Fibroblast of villous mesenchyme (primary cell): ENCODE measurements at places on chromosomes 7 and 10.

- DNase-seq = no peak
These were observed 106.9 kb downstream of the SND1 start for GRCh38 chr7:127758845-127759244.

- peak; percentile 15 for DNase-seq
These were observed 13.8 kb downstream of the MRPL32 start for GRCh38 chr7:42945821-42946626.

DNA sequence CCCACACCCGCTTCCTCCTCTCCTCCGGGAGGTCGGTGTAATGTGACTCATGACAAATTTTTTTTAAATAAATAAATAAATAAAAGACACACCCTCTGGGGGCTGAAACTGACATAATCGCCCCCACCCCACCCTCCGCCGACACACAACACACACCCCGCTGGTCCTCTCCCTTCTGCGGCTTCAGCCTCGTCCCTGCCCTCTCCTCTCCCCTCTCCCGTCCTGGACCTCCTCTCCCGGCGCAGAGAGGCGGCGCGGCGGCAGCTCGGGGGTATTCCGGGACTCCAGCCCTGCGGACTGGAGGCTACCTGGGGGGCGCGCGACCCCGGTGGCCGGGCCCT, 686 bp downstream of the ABI1 start:
- peak; percentile 79 for DNase-seq

- DNase-seq = no peak
These were observed 393.8 kb upstream of the PRKCQ start for GRCh38 chr10:6973899-6974298.

DNA sequence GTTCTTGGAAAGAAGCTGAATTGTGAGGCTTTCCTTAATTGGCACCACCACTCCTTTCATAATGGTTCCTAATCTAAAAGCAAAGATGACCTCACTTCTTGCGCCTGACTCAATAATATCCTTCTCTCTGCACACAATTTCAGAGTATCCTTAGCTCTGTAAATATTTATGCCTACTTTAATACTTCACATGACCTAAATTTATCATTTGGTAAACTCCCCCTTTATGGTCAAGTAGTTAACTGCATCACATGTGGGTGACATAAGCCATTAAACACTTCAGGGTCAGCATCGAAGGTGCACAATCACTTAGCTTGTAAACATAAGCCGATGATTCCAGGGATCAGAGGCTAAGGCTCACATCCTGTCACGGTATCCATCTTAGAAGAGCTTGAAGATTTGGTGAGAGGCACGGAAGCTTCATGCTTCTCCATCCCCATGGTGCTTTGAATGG, 7.3 kb upstream of the RHOBTB1 start:
- DNase-seq = peak; percentile 92

- no peak for DNase-seq
These were observed 3.7 kb downstream of the CCNJ start for GRCh38 chr10:96047004-96047649.

DNA sequence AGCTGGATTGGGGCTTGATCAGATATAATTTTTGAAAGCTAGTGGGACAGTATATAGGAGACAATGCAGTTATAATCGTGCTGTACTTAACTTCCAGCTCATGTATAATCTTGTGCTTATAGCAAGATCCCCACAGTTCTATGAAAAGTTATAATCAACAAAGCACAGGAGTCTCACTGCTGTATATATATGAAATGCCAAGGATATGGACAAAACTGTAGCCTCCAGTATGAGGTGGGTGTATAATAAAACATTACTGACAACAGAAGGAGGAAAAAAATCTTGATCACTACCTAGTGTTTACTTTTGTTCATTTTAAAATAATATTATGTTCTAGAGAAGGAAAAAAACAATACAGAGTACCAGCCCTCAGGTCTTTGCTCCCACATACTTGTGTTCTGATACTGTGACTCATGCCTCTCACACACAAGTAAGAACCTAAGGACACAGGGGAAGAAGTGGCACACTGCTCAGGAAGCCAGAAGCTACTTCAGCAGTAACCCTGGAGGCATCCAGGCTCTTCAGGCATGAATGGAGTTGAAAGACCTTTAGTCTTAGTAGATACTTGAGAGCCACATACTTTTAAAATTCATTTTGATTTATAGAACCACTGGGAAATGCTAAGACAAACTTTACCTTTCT, 265.7 kb upstream of the IMMP2L start:
- DNase-seq = peak; percentile 48

DNA sequence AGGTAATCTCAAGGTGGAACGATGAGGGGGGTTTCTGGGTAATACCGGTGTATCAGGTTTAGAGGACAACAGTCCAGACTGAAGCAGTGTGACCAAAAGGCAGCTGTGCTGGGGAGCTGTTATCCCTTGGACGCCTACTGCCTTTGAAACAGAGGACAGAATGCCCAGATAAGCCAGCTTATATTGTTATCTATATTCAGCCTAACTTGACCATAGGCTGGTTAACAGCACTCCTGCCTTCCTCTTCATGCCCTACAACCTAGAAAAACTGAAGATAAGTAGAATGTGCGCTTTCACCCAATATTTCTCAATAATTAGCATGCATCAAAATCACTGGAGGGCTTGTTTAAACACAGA, 44.9 kb downstream of the IL6 start:
- DNase-seq = no peak

GRCh38 chr7:11436316-11436715, 395.7 kb downstream of the THSD7A start:
- DNase-seq = peak; percentile 37

DNA sequence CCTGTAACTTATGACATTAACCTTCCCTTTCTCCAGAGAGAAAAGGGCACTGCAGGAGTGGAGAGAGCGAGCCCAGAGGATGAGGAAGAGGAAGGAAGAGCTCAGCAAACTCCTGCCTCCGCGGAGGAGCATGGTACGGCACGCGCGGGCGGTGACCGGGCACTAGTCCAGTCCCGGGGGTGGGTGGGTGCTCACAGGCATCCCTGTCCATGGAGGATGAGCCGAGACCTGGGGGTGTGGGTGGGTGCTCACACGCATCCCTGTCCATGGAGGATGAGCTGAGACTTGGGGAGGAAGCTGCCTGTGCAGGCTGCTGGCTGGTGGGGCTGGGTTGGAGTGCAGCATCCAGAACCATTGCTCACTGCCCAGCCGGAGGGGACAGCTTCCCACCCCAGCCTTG, 23.8 kb downstream of the LRRC27 start:
- no peak for DNase-seq

DNA sequence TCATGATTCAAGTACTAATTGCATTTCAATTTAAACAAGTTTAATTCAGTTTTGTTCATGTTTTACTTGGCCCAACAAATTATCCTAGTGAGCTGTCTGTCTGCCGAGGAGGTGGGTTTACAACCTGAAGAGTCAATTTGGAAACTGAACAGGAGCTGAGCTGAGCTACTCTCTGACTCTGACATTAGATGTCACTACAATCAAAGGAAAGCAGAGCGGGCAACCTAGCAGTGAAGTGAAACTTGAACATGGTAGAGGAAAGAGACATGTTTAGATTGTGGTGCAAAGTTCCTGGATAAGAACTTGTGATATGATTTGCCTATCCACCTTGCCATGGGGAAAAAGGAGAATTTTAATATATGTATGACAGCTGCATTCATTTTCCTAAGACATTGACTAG, 9.6 kb upstream of the AGR3 start:
- peak; percentile 65 for DNase-seq

DNA sequence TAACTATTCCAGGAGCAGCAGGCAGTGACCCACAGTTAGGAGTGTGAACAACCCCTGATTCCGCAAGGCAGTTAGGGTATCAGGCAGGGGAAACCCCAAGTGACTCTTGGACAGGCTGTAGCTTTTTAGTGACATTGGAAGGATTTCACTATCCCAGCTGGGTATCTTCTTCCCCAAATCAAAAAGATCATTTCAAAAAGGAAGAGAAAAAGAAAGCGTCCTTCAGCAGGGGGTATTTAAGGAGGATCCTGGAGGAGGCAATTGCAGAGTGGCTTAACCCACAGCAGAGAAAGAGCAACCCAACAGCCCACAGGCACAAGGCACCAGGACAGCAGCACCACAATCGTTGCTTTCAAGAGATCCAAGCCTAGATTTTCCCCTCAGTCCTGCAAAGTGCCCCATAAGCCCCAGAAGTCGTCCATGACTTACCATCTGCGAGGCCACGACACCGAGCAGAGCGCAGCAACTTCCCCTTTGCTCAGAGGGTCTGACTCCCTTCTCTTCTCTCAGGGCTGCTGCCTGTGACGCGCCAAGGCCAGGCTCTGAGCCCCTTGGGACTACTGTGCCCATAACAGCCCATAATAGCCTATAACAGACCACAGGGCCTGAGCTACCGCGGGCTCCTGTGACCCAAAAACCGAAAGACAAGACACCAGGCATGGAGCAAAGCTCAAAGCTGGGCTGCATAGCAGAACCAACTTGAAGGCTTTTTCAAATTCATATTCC, 19.8 kb downstream of the PIK3AP1 start:
- DNase-seq = no peak

GRCh38 chr7:141342621-141343408, 208.4 kb upstream of the AGK start:
- no peak for DNase-seq

- DNase-seq = no peak
These were observed 184.4 kb downstream of the MACC1 start for GRCh38 chr7:20032741-20033140.

- no peak for DNase-seq
These were observed 62.8 kb downstream of the ARMH3 start for GRCh38 chr10:101993221-101993620.

GRCh38 chr10:71797533-71798307, 24.4 kb upstream of the VSIR start:
- no peak for DNase-seq

- no peak for DNase-seq
These were observed 53.1 kb downstream of the UNCX start for GRCh38 chr7:1285556-1286301.

GRCh38 chr7:118040562-118040961, 143.4 kb upstream of the LSM8 start:
- no peak for DNase-seq

DNA sequence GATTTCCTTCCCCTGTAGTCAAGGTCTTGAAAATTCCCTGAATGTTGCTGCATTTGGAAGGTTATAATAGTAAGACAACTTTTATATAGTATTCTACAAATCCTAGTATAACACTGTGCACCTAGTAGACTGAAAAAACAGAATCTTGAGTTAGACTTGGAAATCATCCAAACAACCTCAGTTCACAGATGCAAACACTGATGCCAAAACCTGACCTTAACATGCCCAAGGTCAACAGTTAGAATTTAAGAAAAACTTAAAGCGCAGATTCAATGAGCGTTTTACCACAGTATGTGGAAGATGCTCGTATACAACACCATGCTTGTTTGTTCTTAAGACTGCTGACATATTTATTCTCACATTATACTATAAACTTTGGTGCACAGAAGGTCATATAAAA, 3.0 kb downstream of the PIP4K2A start:
- DNase-seq = no peak

DNA sequence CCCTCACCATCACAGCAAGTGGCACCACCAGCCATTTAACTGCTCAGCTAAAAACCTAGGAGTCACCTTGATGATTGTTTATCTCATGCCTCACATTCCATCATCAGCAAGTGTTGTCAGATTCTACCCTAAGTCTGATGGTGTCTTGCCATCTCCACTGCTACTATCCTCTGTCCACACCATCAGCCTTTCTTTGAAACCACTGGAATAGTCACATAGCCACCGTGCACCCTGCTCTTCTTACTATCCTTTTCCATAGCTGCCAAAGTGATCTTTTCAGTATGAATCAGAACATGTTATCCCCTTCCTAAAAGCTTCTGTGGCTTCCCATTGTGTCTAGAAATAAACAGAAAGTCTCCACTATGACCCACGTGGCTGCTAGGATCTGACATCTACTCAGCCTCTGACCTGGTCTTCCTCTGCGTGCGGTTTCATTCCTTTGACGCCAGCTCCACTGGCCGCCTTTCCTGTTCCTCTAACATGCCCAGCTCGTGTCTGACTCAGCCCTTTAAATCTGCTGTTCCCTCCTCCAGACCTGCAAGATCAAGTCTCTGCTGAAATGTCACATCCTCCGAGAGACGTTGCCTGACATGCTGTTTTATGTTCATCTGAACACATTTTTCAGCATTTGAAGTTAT, 16.5 kb upstream of the CHN2 start:
- peak; percentile 5 for DNase-seq

- no peak for DNase-seq
These were observed 10.5 kb upstream of the DEPP1 start for GRCh38 chr10:44988957-44989585.

GRCh38 chr7:87935384-87935706, 1.3 kb downstream of the ADAM22 start:
- no peak for DNase-seq

- no peak for DNase-seq
These were observed 14.2 kb downstream of the CLRN3 start for GRCh38 chr10:127878475-127879055.

- DNase-seq = no peak
These were observed 953.9 kb downstream of the TYW1 start for GRCh38 chr7:67950321-67951083.

DNA sequence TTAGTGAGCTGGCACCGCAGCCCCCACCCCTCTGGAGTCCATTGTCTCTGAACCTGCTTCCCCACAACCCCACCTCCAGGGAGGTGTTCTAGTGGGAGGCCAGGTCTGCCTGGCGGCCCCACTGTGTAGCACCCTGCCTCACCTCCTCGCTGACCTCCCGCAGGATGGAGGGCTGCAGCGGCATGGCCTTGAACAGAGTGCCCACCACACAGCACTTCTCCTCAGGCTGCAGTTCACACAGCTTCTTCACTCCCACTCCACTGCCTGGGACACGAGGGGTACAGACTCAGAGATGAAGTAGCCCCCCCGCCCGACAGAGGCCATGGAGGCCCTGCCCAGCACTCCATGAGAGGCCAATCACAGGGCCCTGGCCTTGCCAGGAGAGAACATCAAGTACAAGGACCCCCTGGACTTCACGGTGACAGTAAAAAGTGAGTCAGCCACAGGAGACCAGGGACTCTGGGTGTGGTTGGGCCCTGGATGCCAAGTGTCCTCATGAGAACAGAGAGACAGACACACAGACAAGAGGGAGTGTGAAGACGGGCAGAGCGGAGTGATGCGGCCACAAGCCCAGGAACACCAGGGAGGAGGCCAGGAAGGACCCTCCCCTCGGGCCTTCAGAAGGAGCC, 5.4 kb downstream of the POLD2 start:
- no peak for DNase-seq

DNA sequence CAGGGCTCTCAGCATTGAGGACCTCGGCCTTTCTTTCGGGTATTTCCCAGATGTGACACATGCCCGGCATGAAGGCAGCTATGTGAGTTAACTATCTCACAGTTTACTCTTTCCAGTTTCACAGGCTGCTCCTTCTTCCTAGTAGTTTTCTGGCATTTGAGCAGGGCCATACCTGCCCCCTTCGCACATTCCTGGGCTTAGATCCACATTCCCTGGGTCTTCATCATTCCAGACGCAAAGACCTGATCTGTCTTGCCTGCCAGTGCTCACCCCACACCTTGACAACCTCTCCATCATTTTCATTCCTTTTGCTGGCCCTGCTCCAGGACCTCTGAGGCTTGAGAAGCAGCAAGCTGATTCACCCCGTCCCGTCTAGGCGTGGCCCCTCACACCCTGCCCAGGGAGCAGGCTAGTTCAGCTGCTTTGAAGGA, 227.5 kb downstream of the WDR11 start:
- no peak for DNase-seq

GRCh38 chr7:33807779-33808482, 97.4 kb upstream of the BMPER start:
- peak; percentile 48 for DNase-seq
